Stimulated activated CD4-positive, alpha-beta T cell treated with anti-CD3 and anti-CD28 coated beads, Interleukin-12 subunit alpha, Interleukin-12 subunit beta, amount 100 ng/mL, for 48 hours (primary cell): ENCODE measurements at places on chromosomes 5 and 9.

- no peak for DNase-seq
These were observed 965 bp downstream of the GLIPR2 start for GRCh38 chr9:36137392-36138004.

DNA sequence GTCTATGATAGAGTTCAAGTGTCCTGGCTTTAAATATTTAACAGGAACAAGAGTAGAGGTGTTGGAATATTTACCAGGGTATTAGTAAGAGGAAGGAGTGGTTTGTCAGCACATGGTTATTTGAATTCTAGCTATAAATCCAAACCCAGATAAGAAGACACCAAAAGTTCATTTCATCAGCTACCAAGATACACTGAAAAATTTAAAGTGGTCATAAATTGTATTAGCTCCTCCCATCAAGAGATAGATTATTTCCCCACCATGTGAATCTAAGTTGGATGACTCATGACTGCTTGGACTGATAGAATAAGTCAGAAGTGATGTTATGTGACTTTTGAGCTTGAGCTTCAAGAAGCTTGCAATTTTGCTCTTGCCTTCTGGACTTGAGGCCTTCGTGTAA is 72.1 kb upstream of the GRAMD2B start:
- DNase-seq: no peak

GRCh38 chr5:97011567-97011966 is 75.7 kb downstream of the LNPEP start:
- DNase-seq: no peak

GRCh38 chr5:159785656-159786055 is 130.6 kb upstream of the ADRA1B start:
- DNase-seq: no peak

- DNase-seq: no peak
These were observed 341.6 kb downstream of the ZNF608 start for GRCh38 chr5:124404796-124405195.

- no peak for DNase-seq
These were observed 94.1 kb upstream of the RANBP6 start for GRCh38 chr9:6109571-6109970.

DNA sequence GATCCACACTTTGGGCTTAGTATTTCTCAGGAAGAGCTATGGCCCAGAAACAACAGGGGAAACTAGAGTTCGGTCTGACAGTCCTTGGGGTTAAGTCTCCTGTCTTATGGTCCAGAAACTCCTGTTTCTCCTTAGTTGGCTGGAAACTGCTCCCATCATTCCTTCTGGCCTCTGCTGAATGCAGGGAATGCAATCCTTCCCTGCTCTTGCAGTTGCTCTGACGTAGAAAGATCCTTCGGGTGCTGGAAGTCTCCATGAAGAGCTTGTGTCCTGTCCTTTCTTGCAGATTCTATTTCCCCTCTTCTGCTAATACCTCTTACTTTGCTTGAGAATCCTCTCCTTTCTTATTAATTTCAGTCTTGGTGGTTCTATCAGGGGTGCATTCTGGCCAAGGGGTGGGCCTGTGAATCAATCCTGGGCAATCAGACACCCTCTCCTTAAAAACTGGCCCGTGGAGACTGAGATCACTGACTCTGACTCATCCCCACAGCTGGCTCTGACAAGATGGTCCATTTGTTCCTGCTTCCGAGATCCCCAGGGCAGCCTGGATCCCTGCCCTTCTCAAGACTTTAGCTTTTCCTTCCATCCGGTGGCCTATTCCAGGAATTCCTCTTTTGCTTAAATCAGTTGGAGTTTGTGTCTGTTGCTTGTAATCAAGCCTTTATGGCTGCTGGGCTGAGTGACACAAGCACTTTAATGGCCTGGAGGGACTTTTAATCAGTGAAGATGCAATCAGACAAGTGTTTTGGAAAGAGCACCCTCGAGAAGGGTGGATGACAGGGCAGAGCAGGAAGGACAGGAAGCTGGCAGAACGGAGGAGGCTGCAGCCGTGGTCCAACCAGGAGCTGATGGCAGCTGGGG is 23.7 kb downstream of the PTGS1 start:
- DNase-seq: no peak

GRCh38 chr5:142984525-142984924 is 214.3 kb downstream of the ARHGAP26 start:
- no peak for DNase-seq

- DNase-seq: no peak
These were observed 39.5 kb downstream of the TRIM32 start for GRCh38 chr9:116726602-116727001.

DNA sequence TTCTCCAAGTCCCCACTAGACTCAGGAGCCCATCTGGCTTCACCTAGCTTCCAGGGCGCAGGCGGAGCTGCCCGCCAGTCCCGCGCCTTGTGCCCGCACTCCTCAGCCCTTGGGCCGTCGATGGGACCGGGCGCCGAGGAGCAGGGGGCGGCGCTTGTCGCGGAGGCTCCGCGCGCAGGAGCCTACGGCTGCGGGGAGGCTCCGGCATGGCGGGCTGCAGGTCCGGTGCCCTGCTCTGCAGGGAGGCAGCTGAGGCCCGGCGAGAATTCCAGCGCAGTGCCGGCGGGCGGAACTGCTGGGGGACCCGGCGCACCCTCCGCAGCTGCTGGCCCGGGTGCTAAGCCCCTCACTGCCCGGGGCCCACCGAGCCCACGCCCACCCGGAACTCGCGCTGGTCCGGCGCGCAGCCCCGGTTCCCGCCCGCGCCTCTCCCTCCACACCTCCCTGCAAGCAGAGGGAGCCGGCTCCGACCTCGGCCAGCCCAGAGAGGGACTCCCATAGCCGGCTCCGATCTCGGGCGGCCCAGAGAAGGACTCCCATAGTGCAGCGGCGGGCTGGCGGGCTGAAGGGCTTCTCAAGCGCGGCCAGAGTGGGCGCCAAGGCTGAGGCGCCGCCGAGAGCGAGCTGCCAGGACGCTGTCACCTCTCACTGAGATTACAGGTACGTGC is 78.1 kb upstream of the PJA2 start:
- DNase-seq: no peak

DNA sequence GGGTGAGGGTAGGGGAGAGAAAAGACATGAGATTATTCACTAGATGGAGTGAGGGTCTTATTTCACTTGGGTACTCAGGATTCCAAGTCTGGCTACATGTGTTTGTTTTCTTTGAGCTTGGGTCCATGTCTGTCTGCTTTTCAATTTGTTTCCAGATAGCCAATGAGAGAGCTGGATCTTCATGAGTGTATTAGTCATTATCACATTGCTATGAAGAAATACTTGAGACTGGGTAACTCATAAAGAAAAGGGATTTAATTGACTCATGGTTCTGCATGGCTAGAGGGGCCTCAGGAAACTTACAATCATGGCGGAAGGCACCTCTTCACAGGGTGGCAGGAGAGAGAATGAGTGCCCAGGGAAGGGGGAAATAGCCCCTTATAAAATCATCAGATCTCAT is 196.8 kb upstream of the TRIM32 start:
- no peak for DNase-seq

DNA sequence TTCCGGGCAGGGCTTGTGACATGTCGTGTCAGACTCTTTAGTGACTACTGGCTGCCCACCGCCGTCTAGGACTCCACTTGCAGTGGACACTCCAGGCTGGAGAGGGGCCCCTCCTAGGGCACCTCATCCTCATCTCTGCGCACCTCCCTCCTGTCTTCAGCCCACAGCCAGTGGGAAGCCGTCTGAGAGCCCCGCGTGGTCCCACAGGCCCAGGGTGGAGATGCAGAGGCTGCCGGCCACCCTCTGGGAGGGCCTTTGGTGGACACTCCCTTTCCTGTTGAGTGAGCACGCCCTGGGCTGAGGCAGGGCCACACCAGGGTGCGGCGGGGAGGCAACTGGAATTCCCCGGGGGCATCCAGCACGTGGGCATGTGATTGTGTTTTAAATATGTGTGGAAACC is 80.5 kb downstream of the IRX2 start:
- DNase-seq: no peak

- DNase-seq: no peak
These were observed 5.2 kb downstream of the LRRC26 start for GRCh38 chr9:137164370-137165249.

DNA sequence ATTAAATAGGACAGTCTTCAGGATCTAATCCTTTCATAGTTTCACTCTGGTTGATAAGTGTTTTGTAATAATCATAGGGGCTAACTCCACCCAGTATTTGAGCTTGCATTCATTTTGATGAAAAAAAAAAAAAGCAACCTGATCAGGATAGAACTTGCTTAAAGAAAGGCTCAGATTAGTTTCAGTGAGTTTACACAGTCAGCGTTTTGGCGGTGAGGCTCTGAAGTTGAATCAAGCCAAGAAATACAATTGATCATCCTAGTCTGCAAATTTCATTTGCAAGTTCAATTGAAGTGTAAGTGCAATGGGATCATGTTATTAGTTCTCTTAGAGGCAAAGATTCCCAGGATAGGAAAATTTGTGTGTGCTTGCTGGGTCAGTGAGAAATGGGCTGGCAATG is 159.7 kb upstream of the ELL2 start:
- no peak for DNase-seq

DNA sequence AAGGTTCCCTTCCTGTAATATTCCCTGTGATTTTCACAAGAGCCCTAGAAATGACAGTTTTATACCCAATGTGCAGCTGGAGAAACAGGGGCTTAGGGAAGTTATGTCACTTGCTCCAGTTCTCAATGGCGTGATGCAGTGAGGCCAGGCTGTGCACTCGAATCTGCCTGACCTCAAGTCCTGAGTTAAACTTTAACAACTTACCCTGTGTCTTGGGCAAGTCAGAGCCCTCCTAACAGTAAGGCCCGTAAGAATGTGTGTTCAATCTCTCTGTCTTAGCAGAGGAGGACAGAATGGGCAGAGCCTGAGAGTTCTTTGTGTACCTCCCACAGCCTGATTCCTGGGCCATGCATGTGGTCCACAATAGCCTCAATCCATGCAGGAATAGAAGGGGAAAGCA is 181.1 kb downstream of the TRIM32 start:
- DNase-seq: no peak

DNA sequence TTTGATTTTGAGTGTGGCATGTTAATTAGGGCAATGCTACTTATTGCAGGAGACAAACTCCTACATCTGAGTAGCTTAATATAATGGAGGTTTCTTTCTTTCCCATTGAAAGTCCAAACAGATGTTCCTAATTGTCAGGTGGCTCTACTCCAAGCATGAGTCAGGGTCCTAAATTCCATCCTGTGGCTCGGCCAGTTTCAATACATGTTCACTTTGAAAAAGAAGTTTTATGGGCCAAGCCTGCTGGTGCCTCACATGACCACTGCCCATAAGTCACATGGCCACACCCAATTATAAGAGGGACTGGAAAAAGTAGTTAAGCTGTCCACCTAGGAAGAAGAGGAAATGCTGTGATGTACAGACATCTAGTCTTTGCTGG is 170.4 kb downstream of the ARRDC3 start:
- no peak for DNase-seq

DNA sequence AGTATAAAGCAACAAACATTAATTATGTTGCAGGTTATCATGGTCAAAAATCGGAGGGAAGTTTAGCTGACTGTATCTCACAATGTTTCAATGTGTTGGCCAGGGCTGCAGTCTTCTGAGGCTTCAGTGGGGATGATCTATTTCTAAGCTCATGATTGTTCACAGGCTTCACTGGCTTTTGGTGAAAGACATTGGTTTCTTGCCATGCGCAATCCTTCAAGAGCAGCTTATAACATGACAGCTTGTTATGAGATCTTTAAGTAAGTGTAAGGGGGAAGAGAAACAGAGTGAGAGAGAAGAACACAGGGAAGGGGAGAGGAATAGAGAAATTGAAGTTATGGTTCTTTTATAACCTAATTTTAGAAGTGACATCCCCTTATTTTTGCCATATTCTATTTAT is 385.9 kb upstream of the CHD1 start:
- DNase-seq: no peak

GRCh38 chr5:54637654-54638053 is 120.1 kb downstream of the SNX18 start:
- DNase-seq: no peak

DNA sequence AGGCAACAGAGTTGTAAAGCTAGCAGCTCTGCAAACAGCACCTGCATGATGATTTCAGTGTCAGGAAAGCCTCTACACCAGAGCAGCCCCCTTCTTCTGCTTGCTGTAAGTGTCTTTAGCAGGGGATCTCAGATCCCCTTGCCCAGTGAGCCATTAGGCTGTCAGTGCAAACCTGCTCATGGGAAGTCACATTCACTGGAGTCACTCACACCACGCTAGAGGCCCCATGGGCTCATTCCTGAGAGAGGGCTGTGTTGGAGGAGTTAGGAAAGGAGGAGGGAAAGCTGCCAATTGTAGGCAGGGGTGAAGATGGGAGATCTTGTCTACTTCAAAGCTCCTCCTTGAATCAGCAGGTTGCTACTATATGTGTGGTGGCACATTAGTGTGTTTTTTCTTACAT is 275.2 kb downstream of the SMARCA2 start:
- no peak for DNase-seq

DNA sequence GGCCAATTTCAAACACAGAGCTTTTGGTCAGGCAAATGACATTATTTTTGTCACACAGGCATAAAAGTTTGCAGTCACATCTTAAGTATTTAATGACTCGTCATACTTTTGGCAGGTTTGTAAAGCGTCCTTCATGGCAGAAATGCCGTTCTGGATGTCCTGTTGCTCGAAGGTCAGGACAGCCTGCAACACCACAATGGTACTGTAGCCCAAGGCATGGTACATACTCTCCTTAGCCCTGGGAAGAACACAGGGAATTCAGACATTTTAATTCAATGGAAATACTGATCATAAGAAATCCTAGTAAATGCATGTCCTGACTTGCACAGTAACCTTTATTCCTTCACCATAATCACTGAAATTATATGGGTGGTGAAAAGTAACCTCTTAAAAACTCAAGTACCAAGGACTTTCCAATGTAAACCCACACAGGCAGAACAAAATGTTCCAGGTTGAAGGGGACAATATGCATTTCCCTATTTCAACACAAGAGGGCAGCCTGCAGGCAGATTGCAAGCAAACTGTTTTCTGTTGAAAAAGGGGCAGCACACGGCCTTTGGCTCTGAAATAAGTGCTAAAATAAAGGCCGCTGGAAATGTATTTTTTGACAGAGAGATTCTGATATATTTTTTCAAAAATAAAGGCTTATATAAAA is 95.7 kb downstream of the TTC39B start:
- DNase-seq: peak; percentile 89

DNA sequence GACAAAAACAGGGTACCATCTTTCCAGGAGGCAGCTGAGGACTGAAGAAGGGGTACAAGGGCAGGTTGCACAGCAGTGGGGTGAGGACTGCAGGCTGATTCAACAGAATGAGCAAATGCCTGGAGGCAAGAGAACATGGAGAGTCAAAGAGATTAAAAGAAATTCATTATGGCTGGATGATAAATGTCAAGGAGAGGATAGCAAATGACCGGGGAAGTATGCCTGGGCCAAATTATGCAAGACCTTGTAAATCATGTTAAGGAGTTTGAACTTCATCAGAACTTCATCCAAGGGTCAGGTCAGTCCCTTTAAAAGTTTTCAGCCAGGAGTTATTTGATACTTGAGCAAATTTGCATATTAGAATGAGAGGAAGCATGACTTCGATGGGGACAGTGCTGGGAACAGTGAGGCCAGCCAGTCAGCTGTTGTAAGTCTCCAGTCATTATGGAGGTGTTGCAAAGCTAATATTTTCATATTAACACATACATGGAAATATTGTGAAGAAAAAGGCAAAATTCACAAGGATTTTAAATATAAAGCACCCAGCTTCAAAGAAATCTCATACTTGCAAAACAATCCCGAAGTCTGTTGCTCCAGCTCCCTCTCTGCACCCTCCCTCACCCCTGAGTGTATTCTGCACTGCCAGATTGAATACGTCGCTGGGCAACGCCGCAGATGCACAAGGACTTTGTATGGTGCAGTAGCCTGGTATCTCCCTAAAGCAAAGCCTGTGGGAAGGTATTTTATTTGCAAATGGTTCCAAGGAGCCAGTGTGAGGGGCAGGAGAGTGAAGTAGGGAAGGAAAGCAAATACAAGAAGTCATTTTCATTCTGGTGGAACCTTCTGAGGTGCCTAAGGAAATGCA is 509.8 kb upstream of the TLE4 start:
- no peak for DNase-seq
